ENCODE measurements at places on chromosomes 12 and 14.

DNA sequence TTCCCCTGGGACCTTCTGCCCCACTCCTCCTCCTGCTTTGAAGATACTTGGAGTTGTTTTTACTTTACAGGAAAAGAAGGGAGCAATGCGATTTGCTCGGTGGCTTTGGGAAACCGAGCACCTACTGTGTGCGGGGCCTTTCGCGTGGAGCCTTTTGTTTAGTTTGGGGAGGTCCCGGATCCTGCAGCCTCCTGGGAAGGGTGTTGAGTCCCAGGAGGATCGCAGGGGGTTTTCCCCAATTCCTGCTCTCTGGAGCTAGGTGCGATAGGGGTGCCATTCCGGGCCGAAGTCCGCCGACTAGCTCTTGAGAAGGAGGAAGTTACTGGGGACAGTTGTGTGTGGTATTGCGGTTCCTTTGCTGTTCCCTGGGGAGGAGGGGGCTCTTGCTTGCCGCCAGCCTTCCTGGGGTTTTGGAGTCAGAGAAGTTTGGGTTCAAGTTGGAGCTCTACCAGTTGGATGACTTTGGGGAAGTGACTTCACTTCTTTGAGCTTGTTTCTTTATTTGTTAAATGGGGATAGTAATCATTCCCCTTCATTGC is 1.1 kb downstream of the BRI3BP start:
- no peak for DNase-seq

GRCh38 chr12:94235848-94236247 is 87.5 kb downstream of the PLXNC1 start:
- DNase-seq = no peak

DNA sequence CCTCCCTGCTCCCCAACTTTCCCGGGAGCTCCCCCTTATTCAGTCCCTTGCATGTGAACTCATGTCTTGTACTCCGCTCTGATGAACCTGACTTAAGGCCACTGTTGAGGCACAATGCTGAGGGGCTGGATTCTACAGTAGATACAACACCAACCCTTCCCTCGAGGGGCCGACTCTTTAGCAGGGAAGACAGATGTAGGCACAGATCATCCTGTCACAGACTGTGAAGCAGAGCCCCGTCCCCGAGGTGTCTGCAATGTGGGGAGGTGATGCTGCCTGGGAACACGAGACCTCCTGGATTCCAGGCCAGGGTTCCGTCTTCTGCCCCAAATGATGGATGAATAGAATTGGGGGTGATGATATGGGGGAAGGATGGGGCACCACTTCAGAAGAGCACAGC is 175.1 kb downstream of the CHST11 start:
- DNase-seq = peak; percentile 32

DNA sequence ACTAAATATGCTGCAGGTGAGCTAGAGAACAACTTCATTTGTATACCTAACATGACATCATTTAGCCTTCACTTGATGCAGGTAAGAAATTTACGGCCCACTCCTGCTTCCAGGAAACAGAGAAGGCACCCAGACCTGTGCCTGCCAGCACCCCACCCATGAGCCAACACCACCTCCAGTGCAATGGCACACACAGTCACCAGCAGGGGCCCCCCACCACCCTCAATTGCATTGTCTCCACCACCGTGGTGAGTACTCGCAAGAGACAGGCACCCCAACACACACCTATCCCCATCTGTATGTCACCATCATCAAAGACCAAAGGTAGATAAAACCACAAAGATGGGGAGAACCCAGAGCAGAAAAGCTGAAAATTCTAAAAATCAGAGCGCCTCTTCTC is 107.6 kb downstream of the KLHL28 start:
- no peak for DNase-seq

- DNase-seq = peak; percentile 76
These were observed 17.8 kb downstream of the NANOG start for GRCh38 chr12:7806863-7807487.
